ENCODE measurements at places on chromosomes 5 and 9. TPM values are rescaled to one million over a fixed set of nuclear protein-coding genes. Genes with fewer than 3 reads are reported as not detected.

SPOCK1 gene
- 0.91 TPM for total RNA-seq

ZNF883 gene
- 0.61 TPM for total RNA-seq

ERCC6L2 gene
- total RNA-seq = 72.9 TPM

SELENOP gene
- total RNA-seq = 525 TPM

C5orf63 gene
- total RNA-seq = 6.7 TPM

MARVELD2 gene
- 30.9 TPM for total RNA-seq

BHMT gene
- total RNA-seq = not detected

NAA35 gene
- total RNA-seq = 18.9 TPM

GRIN3A gene
- total RNA-seq = 0.07 TPM

BOD1 gene
- total RNA-seq = 42.4 TPM

All from upper lobe of left lung (tissue), 6 donors.